CD8-positive, alpha-beta memory T cell (primary cell): ENCODE measurements at places on chromosomes 2 and 18.
A peak's percentile ranks its signal among the peaks of the same experiment; 100 is the strongest.

DNA sequence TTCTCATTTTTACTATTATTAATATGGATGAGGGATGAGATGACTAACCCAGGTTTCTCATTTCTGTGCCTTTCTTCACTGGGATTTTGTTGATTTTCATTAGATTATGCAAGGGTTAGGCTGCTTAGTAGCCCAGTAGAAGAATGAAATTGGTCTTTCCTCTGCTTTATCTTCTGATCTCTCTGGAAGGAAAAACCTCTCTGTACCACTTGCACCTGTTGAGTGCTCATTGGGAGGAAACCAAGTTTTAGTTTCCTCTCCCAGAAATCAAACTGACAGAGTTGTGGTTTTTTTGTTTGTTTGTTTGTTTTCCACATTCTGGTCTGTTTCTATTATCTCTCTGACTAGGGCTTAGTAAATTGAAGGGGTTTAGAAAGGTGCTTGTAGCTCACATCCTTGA, 60.8 kb downstream of the KIAA1328 start:
- H3K27me3 ChIP-seq = no peaks in the 10 kb centered on the region
- no peaks in the 10 kb centered on the region for H3K4me1 ChIP-seq
- no peak overlapping the region for H3K27ac ChIP-seq
- H3K36me3 ChIP-seq = no peaks in the 10 kb centered on the region

DNA sequence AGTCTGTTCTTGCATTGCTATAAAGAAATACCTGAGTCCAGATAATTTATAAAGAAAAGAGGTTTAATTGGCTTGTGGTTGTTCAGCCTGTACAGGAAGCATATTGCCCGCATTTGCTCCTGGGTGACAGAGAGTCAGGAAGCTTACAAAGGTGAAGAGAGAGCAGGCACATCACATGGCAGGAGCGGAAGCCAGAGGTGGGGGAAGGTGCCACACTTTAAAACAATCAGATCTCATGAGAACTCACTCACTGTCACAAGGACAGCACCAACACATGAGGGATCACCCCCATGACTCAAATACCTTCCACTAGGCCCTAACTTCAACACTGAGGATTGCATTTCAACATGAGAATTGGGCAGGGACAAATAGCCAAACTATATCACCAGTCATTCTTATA, 124.8 kb upstream of the COL5A2 start:
- H3K4me3 ChIP-seq = no peak overlapping the region
- peak; percentile 50 for DNase-seq
- H3K36me3 ChIP-seq = no peaks in the 10 kb centered on the region
- H3K27ac ChIP-seq = no peak overlapping the region
- no peaks in the 10 kb centered on the region for H3K27me3 ChIP-seq

GRCh38 chr2:8480915-8481314, 200.9 kb upstream of the ID2 start:
- H3K4me1 ChIP-seq = peaks cover 52% of the 10 kb centered on the region
- no peak for DNase-seq
- H3K36me3 ChIP-seq = no peaks in the 10 kb centered on the region
- no peaks in the 10 kb centered on the region for H3K27me3 ChIP-seq

GRCh38 chr18:51089691-51090090, 59.7 kb downstream of the SMAD4 start:
- no peak for DNase-seq
- H3K4me1 ChIP-seq = no peaks in the 10 kb centered on the region
- H3K36me3 ChIP-seq = no peaks in the 10 kb centered on the region
- H3K27me3 ChIP-seq = no peaks in the 10 kb centered on the region
- H3K27ac ChIP-seq = no peak overlapping the region

- H3K27me3 ChIP-seq = no peaks in the 10 kb centered on the region
- H3K4me3 ChIP-seq = no peak overlapping the region
- no peaks in the 10 kb centered on the region for H3K4me1 ChIP-seq
- H3K27ac ChIP-seq = no peak overlapping the region
- DNase-seq = no peak
Observed at GRCh38 chr2:40997362-40997761, 545.5 kb upstream of the SLC8A1 start.

DNA sequence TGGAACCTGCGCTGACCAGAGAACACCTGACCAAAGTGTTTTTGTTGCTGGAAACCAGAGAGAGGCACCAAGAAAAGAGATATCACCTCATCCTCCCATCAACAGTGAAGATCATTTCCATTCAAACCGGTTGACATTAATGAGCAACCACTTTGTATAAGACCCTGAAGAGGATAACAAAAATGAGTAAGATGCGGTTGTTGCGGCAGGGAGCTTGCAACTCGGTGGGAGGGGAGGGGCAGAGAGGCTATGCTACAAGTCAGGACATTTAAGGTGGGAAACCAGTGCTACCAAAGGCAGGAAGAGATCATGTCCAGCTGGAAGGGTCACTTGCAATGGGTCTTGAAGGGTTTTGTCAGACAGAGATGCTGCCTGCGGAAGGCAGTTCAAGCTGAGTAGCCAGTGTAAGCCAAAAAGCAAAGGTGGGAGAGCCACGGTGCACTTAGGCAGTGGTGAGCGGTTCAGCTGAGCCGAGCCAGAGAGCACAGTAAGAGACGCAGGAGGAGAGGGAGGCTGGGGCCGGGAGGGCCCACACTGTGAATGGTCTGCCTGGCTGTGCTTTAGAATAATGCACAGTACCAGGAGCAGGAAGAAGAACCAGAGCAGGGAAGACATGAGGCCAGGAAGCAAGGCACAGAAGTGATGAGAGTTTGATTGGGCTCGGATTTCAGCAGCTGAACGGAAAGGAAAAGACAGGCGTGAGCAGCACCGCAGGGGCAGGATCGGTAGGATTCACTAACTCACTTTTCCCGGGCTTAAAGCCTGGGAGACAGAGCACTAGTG, 24.4 kb upstream of the DTNB start:
- H3K4me3 ChIP-seq = no peak overlapping the region
- no peak overlapping the region for H3K27ac ChIP-seq
- H3K27me3 ChIP-seq = no peaks in the 10 kb centered on the region
- DNase-seq = no peak
- H3K4me1 ChIP-seq = no peaks in the 10 kb centered on the region

DNA sequence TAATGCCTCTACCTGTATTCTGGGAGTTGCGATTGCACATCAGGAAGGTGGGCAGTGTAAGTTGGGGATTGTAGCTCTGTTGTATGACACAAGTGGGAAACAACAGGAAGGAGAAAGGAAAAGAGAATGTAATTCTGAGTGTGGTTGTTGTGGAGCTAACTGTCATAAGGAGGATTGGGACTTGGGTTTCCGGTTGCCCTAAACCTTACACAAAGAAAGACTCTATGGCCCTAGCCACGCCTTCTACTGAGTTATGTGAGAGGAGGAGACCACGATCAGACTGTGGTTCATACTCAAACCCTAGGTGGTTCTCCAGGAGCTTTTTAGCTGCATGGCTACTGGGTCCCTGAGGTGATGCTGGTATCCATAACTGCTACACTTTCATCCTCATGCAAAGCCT, 86.5 kb downstream of the TANC1 start:
- no peaks in the 10 kb centered on the region for H3K27me3 ChIP-seq
- no peak for DNase-seq
- H3K4me1 ChIP-seq = no peaks in the 10 kb centered on the region
- H3K4me3 ChIP-seq = no peak overlapping the region

- DNase-seq = no peak
- H3K36me3 ChIP-seq = no peaks in the 10 kb centered on the region
- H3K4me3 ChIP-seq = no peak overlapping the region
- no peaks in the 10 kb centered on the region for H3K27me3 ChIP-seq
- no peaks in the 10 kb centered on the region for H3K4me1 ChIP-seq
Observed at GRCh38 chr18:66873899-66874298, 270.0 kb upstream of the CDH19 start.

GRCh38 chr18:79449551-79450288, 54.0 kb downstream of the NFATC1 start:
- no peaks in the 10 kb centered on the region for H3K27me3 ChIP-seq
- DNase-seq = no peak
- H3K4me3 ChIP-seq = no peak overlapping the region

- no peak overlapping the region for H3K4me3 ChIP-seq
- H3K27ac ChIP-seq = no peak overlapping the region
- H3K4me1 ChIP-seq = no peaks in the 10 kb centered on the region
- H3K36me3 ChIP-seq = no peaks in the 10 kb centered on the region
- DNase-seq = no peak
- no peaks in the 10 kb centered on the region for H3K27me3 ChIP-seq
Observed at GRCh38 chr18:54303408-54303807, 34.1 kb downstream of the POLI start.

DNA sequence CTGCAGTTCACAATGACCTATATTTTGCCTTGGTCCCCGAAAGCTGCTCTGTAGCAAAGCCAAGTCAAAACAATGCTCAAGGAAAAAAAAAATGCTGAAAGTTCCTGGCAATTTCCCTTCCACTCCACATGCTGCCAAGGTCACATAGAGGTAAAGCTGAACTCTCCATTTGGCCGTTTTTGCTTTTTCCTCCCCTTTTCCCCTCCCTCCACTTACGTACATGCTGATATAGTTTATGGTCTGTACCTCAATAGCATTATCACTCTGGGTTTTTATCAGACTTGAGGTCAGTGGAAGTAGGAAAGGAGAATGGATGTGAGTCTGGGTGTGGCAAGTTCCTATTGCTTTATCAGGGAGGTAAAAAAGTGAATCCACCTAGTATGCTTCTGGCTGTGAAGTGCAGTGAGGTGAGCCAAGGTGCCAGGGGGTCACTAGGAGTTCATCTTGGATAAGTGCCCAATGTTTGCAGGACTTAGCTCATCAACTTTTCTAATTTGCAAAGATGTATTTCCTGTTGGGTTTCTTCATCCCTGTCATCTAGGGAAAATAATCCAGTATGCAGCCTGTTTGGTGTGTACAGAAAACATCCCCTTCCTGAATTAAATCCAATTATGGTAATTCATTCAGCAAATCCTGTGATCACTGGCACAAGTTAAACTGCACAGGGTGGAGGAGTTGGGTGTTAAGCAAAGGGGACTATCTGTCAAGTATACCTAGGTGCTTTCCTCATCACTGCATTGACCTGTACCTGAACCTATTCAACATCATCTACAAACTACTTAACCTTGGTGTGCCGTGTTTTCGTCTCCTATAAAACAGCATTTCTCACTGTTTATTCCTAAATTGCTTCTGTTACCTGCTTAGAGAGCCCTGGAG, 124.3 kb upstream of the CYP26B1 start:
- DNase-seq = no peak
- H3K4me1 ChIP-seq = no peaks in the 10 kb centered on the region

DNA sequence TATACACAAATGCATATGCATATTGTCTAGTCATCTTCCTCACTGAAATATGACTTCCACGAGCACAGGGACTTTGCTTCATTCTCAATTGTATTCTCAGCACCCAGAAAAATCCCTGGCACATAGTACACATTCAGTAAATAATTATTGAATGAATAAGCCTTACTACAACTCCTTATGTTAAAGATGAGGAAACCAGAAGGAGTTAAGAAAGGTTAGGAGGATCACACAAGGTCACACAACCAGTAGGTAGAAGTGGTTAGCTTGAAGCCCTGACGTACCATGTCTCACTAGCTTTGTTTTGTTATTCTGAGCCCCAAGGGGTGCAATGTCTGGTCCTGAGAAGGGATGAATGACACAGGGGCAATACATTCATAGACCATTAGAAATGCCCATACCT, 220.9 kb upstream of the PID1 start:
- no peaks in the 10 kb centered on the region for H3K27me3 ChIP-seq
- H3K27ac ChIP-seq = no peak overlapping the region
- H3K4me3 ChIP-seq = no peak overlapping the region
- no peak for DNase-seq
- no peaks in the 10 kb centered on the region for H3K36me3 ChIP-seq
- H3K4me1 ChIP-seq = no peaks in the 10 kb centered on the region

GRCh38 chr2:196743165-196743564, 56.3 kb downstream of the GTF3C3 start:
- no peak for DNase-seq
- no peak overlapping the region for H3K27ac ChIP-seq
- H3K4me3 ChIP-seq = no peak overlapping the region
- no peaks in the 10 kb centered on the region for H3K36me3 ChIP-seq
- no peaks in the 10 kb centered on the region for H3K4me1 ChIP-seq

DNA sequence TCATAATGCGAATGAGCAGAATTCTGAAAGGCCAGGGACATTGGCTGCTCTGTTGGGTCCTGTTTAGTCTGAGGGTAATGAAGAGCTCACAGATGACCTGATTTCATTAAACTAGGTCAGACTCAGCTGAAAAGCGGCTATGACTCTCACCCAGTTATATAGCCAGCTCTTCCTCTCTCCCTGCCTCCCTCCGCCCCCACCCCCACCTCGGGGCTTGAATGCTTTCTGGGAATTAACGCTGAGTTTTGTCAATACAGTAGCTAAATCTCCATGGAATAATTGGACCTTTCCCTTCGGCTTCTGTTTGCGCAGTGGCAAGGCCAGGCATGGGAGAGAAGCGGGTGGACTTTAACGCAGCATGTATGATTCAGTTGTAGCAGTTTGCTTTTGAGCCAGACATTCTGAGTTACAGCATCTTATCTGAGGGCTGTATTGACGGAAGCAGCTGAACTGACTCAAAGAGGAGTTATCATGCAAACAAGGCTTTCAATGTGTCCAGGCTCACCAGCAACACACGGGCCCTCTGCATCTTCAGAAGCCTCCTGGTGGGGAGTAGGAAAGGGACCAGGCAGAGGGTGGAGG, 110.6 kb downstream of the MYCN start:
- H3K27ac ChIP-seq = no peak overlapping the region
- no peak overlapping the region for H3K4me3 ChIP-seq
- DNase-seq = no peak
- no peaks in the 10 kb centered on the region for H3K27me3 ChIP-seq
- H3K4me1 ChIP-seq = no peaks in the 10 kb centered on the region

- no peaks in the 10 kb centered on the region for H3K36me3 ChIP-seq
- H3K4me3 ChIP-seq = no peak overlapping the region
- DNase-seq = no peak
- peak overlapping the region; percentile 22 for H3K27ac ChIP-seq
- no peaks in the 10 kb centered on the region for H3K27me3 ChIP-seq
Observed at GRCh38 chr2:8927510-8928455, 75.7 kb downstream of the MBOAT2 start.

GRCh38 chr18:10523544-10523943, 2.3 kb upstream of the NAPG start:
- H3K36me3 ChIP-seq = no peaks in the 10 kb centered on the region
- H3K27me3 ChIP-seq = no peaks in the 10 kb centered on the region
- H3K4me1 ChIP-seq = peaks cover 19% of the 10 kb centered on the region
- no peak for DNase-seq

DNA sequence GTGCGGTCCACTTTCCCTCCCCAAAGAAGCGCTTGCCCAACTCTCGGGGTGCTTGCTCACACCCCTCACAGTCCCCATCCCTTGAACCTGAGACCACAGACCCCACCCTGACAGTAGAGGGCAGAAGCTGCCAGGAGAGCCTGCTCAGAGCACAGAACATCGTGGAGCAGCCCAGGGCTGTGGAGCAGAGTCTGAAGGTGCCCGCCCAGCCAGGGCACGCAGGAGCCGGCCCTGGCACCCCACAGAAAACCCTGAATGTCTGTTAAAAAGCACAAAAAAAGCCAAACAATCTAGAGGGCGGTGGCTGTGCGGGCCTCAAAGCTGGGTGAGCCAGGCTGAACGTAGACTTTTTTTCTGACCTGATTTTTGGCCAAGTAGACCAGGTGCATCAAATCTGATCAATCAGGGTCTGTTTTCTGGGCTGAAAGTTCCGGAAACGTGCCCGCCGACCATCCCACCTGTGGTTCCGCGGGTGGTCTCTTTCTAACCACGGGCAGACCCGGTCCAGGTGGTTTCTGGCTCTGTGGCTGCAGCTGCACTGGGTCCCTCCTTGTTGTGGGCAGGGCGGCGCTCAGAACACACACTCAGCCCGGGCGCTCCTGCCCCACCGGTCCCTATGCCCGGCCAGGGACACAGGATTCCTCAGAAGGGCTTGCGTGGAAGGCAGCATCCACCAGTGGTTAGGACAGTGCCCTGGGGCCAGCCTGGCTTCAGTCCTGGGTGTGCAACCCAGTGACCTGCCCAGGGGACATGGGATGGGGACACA, 66.3 kb downstream of the SLC66A2 start:
- DNase-seq = no peak
- H3K4me1 ChIP-seq = no peaks in the 10 kb centered on the region
- H3K36me3 ChIP-seq = no peaks in the 10 kb centered on the region
- no peak overlapping the region for H3K27ac ChIP-seq
- no peaks in the 10 kb centered on the region for H3K27me3 ChIP-seq
